RKO (cell line): ENCODE measurements at places on chromosomes 13 and 19.

- no peak for DNase-seq
Observed at GRCh38 chr19:58513213-58513693, 1.5 kb upstream of the SLC27A5 start.

DNA sequence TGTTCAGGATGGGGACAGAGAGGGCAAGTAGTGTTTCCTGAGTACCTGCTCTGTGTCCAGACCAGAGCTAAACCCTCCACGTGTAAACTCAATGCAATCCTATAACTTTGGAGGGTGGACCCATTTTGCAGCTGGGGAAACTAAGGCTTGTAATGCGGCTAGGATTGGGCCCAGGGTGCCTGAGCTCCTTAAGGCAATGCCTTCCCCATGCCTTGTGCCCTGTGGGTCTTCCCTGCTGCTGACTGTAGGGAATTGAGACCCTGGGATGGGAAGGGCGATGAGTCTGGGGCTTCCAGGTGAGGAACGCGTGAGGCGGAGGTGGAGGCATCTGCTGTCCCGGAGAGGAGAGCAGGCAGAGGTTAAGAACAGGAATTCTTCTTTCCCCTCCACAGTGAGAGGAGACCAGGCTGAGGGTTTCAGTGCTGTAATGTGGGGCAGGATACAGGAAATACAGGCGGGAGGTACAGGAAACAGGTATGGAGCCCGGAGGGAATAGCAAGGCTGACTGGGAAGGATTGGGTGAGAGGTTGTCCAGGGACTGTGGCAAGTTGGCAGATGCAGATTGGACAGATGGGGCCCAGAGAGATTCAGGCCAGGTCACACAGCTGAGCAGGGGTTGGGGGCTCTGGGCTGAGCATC is 19.2 kb downstream of the SLC27A1 start:
- no peak for DNase-seq

- no peak for DNase-seq
Observed at GRCh38 chr13:113813749-113814434, 50.0 kb downstream of the GAS6 start.

- no peak for DNase-seq
Observed at GRCh38 chr13:32883474-32883873, 132.7 kb upstream of the KL start.

DNA sequence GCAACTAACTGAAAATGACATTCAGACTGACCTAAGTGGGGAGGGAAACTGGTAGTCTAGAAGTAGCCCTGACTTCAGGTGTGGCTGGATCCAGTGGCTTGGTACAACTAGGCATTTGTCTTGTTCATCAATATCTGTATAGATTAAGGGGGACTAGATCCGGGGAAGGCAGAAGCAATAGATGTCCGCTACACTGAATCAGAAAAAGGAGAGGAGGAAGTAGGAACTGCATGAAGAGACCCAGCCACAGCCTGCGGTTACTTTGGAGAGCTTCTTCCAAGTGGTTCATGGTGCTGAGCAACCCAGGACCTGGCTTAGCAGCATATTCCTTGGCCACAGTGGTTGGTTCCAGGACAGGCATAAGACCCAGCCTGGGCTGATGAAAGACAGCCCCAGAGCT is 9.9 kb upstream of the PRODH2 start:
- no peak for DNase-seq

- DNase-seq = no peak
Observed at GRCh38 chr19:56321254-56321988, 6.8 kb upstream of the ZSCAN5A start.

DNA sequence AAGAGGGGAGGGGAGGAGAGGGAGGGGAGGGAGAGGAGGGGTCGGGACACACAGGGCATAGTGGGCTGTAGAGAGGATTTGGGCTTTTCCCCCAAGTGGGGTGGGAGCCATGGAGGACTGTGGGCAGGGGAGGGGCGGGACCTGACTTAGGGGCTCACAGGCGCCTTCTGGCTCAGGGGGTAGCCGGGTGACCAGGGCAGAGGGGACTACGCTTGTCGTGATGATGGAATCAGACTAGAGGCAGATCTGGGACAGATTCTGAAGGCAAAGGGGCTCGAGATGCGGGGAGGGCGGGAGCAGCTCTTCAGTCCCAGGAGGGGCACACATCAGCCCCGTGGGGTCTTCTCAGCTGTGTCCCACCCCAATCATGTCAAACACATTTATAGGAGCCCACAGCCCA is 13.5 kb downstream of the NDUFA11 start:
- no peak for DNase-seq

GRCh38 chr19:11041966-11042627 is 47.2 kb upstream of the LDLR start:
- DNase-seq = no peak

DNA sequence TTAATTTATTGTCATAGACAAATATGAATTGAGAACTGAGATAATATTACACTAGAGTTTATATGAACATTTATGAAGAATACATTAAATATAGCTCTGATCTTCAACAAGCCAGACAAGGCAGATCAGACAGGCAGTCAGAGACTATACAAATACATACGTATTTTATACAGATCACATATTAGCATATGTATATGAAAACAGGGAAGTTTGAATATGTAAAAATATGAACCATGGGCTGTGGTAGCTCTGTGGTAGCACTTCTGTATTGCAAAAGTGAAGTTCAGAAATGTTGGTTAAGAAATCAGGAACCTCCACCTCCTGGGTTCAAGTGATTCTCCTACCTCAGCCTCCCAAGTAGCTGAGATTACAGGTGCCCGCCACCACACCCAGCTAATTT is 20.7 kb downstream of the GPR180 start:
- no peak for DNase-seq

GRCh38 chr19:2613507-2614295 is 88.8 kb downstream of the GNG7 start:
- DNase-seq = peak; percentile 32
